ENCODE measurements at places on chromosomes 5 and 9.

DNA sequence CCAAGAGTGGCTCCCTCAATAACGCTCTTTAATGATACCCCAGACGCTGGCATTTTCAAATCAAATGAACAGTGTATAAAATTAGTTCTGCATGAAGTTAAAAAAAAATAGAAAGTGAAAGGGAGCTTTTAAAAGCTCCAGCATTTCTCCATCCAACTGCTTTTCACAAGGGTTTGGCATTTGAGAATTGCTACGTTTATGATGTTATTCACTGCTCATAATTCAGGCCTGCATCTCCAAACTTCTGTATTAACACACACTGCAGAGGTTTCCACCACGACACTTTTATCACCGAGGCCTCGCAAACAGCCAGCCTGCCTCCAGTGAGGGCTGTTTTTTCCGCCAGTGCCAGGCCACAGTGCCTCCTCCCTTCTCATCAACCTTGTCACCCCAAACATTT is 205.5 kb upstream of the EFNA5 start:
- DNase-seq, result no peak

DNA sequence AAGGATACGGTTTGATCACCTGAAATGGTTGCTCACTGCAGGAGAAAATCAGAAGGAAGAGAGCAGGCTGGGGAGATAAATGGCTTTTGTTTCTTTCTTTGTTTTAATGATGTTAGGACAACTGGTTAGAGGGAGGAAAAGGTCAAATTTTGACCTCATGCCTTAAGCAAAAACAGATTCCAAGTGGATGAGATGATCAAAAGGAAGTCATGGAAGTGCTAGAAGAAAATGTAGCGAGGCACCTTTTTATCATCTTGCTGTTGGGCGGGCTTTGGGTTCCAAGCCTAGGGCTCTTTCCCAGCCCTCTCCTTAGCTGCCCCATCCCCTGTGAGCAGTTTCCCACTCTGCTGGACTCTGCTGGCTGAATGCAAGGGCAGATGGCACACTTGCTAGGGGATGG is 127.9 kb downstream of the ADAMTS2 start:
- DNase-seq, result no peak

DNA sequence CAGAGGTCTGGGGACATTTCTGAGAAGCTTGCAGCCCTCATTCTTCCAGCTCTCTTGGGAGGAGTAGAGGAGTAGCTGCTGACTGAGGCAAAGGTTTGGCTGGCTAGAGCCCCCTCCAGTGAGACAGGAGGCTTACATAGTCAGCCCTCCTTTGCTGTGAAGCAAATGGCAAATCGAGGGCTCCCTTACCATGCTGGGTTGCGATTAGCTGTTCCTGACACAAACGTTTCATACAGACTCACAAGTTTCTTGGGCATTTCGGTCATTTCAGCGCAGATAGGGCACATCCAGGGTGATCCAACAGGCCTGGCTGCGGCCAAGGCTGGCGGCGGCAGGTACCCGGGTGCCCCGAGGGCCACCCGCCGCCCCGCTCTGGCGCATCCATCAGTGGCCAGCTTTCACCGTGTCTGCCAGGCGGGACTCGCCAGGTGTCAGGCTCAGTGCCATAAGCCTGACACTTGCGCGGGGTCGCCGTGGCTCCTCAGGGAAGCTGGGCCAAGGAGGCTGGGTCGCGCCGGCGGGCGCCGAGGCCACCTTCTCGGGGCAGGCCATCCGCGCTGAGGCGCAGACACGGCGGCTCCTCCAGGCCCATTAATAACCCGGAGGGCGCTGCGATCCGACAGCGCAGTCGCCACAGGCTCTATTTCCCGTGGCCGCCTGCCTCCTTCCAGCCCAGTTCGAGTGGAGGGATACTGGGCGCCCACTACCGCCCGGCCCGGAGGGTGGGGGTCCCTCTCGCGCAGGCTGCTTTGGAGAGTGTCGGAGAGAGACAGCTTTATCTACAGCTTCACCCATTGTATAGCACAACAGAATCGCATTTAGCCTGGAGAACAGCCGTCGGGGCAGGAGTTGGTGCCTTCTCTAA is 9.1 kb downstream of the PRDM6 start:
- DNase-seq, result no peak

DNA sequence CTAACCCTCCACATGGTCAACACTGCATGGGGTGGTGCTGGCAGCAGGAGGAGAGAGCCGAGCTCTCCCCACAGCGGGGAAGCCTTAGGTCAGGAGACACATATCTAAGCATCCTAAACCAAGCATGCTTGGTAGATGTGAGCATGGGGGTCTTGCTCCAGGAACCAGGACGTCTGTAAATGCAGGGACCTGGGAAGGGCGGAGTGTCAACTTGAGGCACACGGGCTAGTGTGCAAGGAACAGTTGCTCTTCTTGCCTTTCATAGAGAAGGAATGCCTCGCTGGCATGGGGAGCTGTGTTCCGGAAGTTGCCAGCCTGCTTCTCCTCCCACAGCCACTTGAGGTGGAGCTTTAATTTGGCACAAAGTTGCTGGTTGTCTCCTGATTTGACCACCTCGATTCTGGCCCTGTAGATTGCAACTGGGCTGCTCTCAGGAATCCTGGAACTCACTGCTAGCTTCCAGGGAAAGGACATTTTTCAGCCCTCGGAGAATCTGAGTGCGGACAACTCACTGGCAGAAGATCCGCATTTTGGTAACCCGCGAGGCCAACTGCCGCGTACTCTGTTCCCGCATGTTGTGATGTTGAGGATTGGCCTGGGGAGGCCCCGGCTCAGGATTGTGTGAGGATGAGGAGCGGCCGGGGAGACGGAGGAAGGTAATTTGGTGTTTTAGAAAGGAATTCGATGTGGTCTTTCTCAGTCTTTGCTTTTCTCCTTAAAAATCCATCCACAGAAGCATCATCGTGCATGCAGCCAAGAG is 370.3 kb upstream of the IRX1 start:
- no peak for DNase-seq

- DNase-seq, result no peak
These were observed 15.7 kb upstream of the AIF1L start for GRCh38 chr9:131080589-131080988.

DNA sequence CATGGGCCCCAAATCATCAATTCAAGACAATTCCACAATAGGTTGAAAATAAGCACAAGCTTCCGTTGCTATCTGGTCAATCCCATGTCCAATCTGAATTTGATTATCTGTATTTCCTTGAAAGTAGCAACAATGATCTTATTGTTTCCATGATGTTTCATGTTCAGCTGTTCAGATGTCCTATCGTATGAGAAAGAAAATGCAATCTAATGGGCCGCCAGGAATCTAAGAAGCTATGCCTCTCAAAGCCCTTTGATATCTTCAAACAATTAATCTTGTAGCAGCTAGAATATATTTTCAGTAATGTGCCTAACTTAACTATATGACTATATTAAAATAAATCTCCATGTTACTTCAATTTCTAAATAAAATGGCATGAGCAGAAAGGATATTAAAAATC is 32.1 kb upstream of the ALDOB start:
- DNase-seq, result no peak

DNA sequence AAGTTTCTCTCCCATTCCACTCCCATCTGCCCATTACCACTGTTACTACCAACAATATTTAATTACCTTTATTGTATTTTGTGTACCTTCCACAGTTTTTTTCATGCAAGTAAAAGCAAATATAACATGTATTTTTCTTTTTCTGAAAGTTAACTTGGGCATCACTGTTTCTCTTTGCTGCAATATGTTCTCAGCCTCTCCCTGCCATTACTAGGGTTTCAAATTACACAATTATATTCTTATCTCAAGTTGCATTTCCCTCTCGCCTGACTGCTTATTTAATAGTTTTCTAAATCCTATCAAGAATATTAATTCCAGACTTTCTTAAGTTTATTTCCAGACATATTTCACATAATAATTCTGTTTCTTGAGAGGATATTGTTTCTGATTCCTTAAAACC is 46.9 kb upstream of the GAS1 start:
- no peak for DNase-seq

- no peak for DNase-seq
These were observed 64.0 kb downstream of the RNF130 start for GRCh38 chr5:180007582-180007981.

GRCh38 chr5:39648848-39649227 is 224.1 kb upstream of the DAB2 start:
- DNase-seq, result no peak

DNA sequence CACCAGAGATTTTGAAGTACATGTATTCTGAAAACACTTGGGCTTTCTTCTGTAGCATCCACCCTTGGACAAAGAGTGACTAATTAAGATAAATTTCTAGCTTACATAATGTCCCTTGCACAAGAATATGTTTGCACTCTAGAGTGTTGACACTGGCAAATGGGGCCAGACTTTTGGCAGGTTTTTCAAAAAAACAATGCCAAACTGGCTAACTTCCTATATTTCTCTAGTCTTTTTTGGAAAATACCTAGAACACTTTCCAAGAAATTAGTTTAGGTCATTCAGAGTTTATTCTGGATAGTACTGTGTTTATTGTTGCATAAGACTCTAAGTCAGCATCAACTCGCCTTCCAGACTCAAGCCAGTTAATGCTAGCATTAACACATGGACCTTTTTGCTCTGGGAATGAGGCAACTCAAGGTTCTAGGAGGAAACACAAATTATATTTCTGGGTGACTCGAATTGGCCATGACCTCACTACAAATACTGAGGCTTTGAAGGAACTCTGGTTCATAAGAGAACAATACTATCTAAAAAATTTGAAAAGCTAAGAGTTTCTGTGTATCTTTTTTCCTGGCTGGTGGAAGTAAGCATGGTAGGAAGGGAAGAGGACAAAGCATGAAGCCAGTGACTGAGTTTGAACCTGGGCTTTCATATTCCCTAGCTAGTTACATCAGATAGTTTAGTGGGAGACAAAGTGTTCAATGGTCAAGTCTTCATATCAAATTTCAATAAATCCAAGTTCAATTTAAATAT is 101.6 kb downstream of the NREP start:
- no peak for DNase-seq

DNA sequence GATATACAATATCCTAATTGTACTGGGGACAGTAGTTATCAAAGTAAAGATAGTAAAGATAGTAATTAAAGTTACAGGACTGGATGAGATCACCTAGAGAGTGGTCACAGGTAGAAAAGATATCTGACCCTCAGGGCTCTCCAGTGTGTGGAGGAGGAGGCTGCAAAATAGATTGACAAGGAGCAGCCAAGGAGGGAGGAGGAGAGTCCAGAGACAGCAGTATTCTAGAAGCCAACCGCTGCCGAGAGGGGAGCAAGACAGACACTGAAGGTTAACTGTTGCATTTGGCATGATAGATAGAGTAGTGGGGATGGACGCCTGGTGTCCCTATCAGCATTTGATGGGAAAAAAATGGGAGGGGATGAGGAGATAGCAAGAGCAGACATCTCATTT is 17.0 kb upstream of the F2RL1 start:
- no peak for DNase-seq

DNA sequence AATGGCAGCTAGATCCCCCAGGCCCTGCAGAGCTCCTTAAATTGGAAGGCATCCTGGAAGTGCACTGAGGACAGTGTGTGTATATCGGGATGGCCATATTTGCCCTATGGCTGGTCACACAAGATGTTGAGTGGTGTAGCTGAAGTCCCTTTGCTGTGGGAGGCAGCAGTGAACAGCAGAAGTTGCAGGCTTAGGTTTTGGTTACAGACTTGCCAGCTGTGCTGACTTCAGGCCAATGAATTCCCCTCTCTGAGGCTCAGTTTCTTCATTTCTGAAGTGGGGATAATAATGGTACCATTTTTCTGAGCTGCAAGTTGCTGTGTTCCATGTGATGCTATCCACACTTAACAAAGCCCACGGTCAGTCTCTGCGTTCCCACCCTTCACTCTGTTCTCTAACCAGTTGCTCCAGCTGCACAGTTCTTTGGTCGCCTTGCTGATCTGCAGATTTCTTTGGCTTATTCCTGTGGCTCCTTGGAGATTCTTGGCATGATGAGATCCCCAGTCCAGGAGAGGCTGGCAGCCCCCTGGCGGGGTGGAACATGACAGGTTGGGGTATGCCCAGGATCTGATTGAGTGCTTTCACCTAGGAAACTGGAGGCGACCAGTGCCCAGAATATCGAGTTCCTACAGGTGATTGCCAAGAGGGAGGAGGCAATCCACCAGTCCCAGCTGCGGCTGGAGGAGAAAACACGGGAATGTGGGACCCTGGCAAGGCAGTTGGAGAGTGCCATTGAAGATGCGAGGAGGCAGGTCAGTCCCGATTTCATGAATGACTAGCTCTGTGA is 6.5 kb upstream of the GLE1 start:
- no peak for DNase-seq

DNA sequence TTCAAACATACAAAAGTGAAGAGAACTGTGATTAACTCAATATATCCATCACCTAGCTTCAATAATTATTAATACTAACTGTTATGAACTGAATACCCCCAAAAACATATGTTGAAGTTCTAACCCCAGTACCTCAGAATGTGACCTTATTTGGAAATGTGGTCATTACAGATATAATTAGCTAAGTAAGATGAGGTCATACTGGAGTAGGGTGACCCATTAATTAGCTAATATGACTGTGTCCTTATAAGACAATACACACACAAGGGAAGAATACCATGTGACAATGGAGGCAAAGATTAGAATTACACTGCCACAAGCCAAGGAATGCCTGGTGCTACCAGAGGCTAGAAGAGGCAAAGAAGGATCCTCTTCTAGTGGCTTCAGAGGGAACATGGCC is 7.8 kb downstream of the RRAGA start:
- no peak for DNase-seq

DNA sequence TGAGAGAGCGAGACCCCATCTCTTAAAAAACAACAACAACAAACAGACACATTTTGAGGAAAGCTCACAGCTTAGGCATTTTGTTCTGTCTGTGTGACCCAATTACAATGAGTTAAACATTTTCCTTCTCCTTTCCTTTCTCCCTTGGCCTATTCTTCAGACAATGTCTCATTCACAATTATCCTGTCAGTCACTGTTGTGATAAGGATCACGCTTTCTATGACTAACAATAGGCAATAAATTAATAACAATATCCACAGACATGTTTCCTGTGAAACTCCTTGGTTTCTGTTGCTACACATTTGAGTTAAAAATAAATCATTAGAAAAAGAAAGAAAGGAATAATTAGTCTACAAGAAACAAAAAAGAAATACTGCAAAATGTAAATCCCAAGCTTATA is 19.8 kb upstream of the CARTPT start:
- DNase-seq, result no peak

DNA sequence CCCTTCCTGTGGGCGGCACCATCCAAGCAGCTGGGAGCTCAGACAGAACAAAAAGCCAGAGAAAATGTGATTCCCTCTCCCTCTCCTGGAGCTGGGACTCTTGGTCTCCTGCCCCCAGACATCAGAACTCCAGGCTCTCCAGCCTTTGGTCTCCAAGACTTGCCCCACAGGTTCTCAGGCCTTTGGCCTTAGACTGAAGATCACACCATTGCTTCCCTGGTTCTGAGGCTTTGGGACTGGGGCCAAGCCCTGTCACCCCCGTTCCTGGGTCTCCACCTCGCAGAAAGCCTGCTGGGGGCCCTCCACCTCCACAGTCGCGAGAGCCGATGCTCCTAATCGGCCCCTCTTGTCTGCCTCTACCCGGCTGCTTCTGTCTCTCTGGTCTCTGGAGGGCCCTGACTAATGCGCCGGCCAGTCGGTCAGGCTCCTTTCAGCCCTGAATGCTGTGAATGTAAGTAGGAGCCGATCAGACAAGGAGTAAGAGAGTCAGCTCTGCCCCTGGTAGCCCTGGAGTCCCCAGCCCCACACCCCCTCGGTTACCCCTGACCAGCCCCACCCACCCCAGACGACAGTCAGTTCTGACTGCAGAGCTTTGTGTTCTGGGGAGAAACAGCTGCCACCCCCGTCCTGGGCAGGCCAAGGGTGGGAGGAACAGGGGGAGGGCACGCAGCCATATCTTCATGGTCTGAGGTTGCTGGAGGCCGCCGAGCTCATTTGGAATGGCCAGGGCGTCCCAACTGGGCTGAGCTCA is 57.5 kb downstream of the VAV2 start:
- no peak for DNase-seq

- DNase-seq, result no peak
These were observed 7.1 kb upstream of the DMXL1 start for GRCh38 chr5:119063579-119064379.

Measured in stimulated activated CD8-positive, alpha-beta memory T cell treated with anti-CD3 and anti-CD28 coated beads, Interleukin-4, amount 100 ng/mL, for 1 hour (primary cell).